ENCODE measurements at places on chromosomes 11 and 22.

- DNase-seq, result no peak
These were observed 1169.3 kb downstream of the LRRC4C start for GRCh38 chr11:40290171-40290631.

GRCh38 chr11:73555615-73556014 lies 42.3 kb downstream of the FAM168A start:
- no peak for DNase-seq

DNA sequence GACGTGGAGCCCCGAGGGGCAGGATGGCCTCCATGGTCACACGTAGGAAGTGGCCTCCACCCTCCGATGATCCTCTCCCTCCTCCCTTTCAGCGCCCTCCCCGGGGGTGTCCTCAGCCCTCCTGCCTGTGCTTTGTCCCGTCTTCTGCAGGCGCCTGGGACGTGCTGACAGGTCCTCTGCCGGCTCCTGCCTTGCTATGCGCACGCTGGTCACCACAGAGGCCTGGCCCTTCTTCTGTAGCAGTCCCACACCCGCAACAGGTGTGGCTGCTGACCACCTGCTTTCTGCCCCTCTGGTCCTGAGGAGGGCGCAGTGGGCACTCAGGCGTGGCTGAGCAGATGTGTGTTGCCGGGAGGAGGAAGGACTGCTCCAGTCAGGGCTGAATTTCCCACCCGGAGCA lies 27.7 kb upstream of the PPP6R3 start:
- DNase-seq, result no peak

DNA sequence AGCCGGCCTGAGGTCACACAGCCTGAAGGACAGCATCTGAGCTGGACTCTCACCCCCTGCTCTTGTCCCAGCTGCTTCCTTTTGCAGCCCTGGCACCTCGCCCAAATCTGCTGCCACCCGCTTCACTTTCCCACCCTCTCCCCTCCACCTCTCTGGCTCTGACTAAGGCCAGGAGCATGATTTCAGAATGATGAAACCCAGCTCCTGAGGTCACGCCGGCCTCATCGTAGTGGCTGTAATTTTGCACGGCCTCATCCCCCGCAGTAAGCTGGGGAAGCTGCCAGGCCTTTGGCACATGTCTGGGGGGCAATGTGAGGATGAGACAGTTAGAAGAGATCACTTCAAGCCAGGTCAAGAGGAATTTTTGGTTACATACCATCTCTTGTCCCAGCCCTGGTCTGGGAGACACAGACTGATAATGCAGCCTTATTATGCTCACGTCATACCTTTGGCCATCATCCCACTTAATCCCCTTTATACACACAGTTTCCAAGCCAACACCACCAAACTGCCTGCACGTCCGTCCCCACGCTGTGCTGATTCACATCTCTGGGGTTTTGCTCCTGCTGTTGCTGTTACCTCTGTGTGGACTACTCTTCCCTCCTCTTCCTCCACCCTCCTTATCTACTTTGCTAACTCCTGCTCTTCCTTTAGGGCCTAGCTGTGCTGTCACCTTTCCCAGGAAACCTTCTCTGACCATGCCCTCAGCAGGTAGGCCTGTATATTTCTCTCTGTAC lies 58.1 kb downstream of the CHRDL2 start:
- no peak for DNase-seq

DNA sequence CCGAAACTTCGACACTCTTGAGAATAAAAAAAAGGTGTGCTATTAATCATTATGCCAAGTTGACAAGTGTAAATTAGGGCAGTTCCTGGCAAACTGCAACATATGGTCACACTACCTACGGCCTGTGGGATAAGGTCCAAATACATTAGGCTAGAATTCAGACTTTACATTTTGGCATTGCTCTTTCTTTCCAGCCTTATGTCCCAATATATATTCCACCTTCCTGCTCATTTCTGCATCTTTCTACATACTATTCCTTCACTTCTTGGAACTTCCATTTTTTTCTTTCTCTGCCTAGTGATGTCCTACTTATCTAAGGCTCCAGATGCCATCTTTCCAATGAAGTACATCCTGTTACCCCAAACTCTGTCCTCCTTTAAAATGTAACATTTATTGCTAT lies 577.2 kb downstream of the LRRC4C start:
- DNase-seq, result no peak

- DNase-seq, result no peak
These were observed 151.6 kb downstream of the GRIK4 start for GRCh38 chr11:120663142-120663541.

GRCh38 chr11:128235426-128235825 lies 351.9 kb downstream of the ETS1 start:
- no peak for DNase-seq

GRCh38 chr11:77779935-77780334 lies 40.6 kb downstream of the RSF1 start:
- peak; percentile 28 for DNase-seq

GRCh38 chr11:30749268-30749667 lies 163.1 kb upstream of the MPPED2 start:
- DNase-seq, result no peak

- no peak for DNase-seq
These were observed 21.2 kb downstream of the UPB1 start for GRCh38 chr22:24516301-24516737.

DNA sequence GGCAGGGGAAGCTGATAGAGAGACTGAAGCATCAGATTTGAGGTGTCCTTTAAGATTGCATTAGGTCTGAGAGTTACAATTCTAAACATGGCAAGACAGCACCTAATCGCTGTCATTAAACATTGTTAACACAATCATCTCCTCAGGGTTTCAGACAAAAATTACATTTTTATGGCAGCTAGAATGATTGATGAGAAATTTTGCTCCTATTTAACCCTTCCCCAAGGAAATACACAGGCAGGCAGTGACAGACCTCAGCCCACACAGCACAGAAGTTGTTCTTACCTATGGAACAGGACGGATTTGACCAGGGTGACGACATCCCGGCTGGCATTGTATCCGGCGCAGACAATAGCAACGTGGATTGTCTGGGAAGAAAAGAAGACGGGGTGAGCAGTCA lies 294.3 kb downstream of the LARGE1 start:
- DNase-seq, result no peak

- no peak for DNase-seq
These were observed 5.4 kb downstream of the RAB38 start for GRCh38 chr11:88169881-88170280.
